ENCODE measurements at places on chromosomes 6 and 20.

DNA sequence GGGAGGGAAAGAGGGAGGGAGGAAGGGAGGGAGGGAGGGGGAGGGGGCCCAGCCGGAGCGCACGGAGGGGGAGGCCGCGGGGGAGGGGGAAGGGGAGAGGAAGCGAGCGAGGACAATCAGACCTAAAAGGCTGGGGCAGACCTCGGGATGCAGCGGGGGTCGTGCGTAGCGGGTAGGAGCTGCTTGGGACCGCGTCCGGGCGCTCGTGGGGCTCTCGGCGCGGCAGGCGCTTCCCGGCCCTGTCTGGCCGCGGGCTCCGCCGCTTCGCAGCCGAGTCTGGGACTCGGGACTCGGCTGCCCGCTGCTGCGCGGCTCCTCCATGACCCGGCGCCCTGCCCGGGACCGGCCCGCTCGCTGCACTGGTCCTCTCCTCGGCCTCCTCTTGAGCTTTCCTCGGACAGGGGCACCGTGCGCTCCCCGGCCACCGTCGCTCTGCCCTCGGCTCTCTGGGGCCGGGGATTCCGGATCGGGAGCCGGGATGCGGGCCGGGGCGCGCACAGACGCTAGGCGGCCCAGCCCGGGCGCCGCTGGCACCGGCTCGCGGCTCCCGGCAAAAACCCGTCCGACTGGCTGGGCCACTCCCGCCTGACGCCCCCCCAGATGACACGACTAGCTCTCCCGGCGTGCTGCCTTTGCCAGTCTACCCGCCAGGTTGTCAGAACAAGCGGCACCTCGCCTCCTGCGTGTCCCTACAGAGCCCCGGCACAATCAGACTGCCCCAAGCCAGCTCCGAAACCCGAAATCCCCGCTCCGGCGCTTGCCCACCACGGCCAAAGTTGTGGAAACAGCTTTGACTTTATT, 2.2 kb downstream of the TFAP2A start:
- DNase-seq = no peak

DNA sequence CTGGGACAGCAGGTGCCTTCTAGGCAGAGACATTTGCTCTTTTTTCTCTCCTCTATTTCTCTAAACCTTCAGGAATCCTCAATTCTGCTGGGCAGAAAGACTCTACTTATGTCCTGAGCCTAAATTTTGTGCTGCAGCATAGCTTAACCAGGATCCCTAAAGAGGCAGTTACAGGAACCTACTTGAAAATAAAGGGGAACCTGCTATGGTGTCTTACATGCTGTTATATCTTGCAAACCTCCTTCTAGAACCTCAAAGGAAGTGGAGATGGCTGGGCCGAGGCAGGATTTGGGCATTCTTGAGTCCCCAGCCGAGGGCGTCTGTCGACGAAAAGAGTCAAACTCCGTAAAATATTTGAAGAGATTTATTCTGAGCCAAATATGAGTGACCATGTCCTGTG, 17.1 kb upstream of the GMNN start:
- DNase-seq = no peak

DNA sequence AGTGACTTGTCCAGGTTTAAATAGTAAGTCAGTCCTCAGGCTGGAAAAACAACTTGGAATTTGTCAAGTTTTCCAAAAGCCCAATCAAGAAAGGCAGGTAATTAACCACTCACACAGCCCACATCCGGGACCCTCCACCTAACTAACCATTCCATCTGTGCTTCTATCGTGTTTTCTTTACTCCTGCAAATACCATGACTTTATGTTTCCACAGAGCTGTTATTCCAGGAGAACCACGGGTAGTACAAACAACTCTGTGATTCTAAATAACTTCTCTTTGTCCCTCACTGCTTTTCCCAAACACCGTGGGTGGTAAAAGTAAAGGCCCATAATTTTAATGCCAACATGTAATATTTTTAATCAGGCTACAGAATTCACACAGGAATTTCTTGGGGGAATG, 49.6 kb upstream of the NT5E start:
- no peak for DNase-seq

DNA sequence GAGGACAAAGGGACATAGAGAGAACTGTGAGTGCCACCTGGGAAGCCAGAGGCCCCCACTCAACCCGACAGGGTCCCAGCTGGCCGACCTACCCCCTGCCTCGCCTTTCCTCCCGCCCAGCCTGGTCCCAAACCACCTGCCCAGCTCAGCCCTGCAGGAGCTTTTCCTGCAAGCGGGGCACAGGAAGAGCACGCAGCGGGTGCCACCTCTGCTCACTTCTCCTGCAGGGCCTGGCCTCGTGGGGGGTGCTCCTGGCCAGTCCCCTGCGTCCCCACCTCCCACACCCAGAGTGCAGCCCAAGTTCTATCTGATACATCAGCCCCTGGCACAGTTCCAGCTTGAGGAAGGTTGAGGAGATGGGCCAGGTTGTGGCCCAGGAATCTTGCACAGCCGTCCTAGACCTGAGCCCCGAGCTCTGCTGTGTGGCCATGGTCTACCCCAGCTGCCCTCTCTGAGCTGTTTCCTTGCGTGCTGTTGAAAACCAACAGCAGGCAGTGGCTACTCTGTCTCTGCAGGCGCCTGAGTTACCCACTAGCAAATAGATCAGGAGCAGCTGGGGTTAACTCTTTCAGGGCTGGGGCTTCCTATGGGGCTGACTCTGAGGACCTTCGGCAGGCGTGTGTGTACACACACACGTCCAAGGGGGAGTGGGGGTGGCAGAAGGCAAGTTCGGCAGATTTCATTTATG, 1.7 kb downstream of the NECAB3 start:
- DNase-seq = no peak

DNA sequence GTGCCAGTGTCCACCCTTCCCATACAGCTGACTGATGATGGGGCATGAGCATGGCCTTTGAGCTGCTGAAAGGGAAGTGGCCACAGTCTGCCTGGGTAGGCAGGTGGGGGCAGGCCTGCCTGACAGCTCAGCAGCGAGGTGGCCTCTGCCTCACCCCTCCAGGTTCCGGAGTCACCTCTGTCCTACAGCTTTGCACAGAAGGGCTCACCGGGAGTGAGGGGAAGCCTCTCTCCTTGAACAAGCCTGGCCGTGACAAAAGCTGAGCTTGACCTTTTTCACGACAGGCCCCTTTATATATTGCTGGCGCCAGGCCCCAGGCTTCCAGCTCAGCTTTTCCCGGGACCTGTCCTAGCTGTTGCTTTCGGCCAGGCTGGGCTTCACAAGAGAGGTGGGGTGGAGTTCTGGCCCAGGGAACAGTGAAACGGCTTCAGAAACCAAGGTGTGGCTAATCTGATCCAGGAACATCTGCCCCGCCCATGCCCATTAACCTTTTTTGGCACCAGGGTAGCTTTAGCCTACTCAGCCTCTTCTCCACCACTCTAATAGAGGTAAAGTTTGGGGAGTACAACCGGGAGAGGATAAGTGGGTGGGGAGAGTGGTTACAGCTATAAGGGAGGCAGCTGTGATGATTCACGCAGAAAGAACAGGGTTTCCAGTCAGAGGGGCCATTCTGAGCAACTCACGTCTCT, 42.9 kb downstream of the C6orf132 start:
- DNase-seq = no peak

DNA sequence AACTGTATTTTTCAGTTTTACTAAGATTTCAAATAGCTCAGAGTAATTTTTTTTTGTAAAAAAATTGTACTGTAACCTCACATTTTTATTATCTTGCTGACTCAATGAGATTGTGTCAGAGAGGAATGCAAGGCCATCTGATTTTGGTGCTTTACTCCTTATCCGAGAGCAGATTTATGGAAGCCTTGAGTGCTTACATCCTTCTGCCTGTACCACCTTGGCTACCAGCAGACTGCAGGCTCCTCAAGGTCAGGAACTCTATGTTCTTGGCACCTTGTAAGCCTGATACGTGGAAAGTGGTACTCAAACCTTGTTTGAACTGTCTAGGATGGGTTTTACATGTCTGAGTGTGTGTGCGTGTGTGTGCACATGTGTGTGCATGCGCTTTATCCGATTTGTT, 80.1 kb upstream of the MLIP start:
- DNase-seq = no peak

DNA sequence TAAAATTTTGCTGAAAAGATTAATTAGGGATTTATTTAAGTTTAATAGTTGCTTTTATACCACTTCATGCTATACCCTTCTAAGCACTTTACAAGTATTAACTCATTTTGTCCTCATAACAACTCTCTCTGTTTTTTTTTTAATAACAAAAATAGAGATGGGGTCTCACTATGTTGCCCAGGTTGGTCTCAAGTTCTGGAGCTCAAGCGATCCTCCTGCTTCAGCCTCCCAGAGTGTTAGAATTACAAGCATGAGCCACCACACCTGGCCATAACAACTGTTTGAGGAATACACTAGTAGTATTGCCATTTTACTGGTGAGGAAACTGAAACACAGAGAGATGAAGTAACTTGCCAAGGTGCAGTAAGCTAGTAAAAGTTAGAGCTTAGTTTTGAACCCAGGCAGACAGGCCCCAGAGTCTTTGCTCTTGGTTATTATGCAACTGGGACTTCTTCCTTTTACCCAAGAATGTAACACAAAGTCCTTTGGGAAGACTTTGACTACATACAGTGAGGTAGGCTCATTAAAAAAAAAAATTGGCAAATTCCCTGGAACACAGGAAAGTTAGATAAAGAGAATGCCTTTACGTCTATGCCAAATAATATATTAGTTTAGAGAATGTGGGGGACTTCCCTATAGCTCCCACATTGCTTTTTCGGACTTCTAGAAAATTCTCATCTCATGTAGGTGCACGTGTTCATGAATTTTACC, 11.4 kb downstream of the ANKS1A start:
- DNase-seq = no peak

GRCh38 chr20:35277531-35278395, at the start of gene MMP24OS:
MMP24OS (minus strand) TSS chr20:35278122; CDS start chr20:35277929, 193 bp downstream.
- DNase-seq = peak; percentile 73

DNA sequence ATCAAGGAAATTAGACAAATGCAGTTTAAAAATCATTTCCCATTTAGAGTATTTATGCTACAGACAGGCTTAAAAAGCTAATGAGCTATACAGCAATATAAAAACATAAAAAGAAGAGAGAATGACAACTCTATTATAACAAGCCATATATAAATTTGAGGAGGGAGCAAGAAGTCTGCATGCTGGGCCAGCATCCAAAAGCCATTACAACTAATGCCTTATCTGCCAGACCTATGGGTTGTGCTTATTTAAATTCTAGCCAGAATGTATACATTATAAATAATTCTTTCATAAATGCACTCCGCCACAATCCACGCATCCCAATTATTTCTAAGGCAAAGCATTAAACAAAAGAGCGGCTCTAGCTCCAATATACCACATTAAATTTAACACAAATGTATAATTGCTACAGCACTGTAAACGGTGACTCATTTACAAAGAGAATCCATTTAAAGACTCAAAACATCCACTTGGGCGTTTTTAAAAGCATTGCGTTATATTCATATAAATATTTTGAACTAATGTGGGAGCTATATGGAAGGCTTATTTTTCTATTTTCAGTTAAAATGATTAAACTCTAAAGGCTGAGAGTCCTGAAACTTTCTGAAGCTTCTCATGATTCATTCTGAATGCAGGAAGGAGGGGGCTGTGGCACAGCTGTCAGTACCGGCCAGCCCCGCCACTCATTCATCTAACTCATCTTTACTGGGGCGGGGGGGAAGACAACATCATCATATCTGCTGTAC, 37.7 kb upstream of the RAB22A start:
- no peak for DNase-seq

GRCh38 chr6:31651602-31652191, 764 bp downstream of the BAG6 start:
- DNase-seq = no peak

DNA sequence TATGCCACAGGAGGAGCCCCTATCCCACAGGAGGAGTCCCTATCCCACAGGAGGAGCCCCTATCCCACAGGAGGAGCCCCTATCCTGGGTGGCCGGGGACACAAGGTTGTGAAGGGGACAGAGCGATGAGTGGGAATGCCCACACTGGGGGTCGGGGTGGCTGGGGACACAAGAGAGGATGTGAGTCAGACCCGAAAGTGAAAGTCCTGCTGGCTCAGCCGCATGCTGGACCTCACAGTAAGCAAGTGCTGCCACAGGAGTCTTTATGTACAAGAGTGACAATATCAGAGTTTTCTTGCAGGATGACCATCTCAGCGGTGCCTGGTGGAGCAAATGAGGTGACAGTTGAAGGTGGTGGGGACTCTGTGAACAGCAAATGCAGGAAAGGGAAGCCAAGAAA, 93.7 kb downstream of the PSMB1 start:
- DNase-seq = no peak

DNA sequence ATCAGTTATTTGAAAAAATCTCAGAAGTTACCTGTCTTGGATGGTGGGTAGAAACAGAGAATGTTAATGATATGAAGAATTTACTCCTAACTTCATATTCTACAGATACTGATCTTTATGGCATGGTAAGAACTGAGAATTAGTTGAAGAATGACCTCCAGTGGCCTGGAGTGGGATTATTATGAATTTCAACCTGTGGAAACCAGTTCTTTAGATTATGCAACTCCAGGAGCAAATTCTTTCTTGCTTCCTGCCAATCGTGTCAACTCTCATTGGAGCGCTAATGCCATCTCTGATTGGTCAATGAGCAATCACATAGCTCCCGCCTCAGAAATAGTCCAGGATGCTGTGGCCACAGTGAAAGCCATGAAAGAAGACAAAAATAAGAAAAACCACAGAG, 40.6 kb downstream of the LYRM2 start:
- DNase-seq = no peak

- no peak for DNase-seq
Observed at GRCh38 chr6:161198176-161198575, 75.7 kb downstream of the AGPAT4 start.

DNA sequence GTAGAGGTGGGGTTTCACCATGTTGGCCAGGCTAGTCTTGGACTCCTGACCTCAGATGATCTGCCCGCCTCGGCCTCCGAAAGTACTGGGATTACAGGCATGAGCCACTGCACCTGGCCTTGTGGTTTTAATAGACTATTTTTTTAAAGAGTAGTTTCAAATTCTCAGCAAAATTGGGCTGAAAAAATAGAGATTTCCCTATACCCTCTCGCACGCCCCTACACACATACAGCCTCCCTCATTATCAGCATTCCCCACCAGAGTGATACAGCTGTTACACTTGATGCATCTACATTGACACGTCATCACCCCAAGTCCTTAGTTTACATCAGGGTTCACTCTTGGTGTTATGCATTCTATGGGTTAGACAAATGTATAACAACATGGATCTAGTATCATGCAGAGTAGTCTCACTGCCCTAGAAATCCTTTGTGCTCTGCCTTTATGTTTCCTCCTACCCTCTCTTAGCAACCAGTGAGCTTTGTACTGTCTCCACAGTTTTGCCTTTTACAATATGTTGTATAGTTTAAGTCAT, 103.6 kb downstream of the CDYL start:
- no peak for DNase-seq

GRCh38 chr20:17806739-17807441, 107.1 kb downstream of the BANF2 start:
- peak; percentile 9 for DNase-seq

GRCh38 chr6:53431704-53432103, 83.0 kb upstream of the ELOVL5 start:
- no peak for DNase-seq

All from cerebellar nuclear complex (tissue), 1 donor.